CD8-positive, alpha-beta memory T cell (primary cell): ENCODE measurements at places on chromosomes 6 and 20.

- H3K4me3 ChIP-seq: no peak overlapping the region
- H3K36me3 ChIP-seq: no peaks in the 10 kb centered on the region
- no peaks in the 10 kb centered on the region for H3K27me3 ChIP-seq
- no peaks in the 10 kb centered on the region for H3K4me1 ChIP-seq
- no peak overlapping the region for H3K27ac ChIP-seq
Measured at GRCh38 chr20:4569865-4570264, 151.8 kb upstream of the PRND start.

DNA sequence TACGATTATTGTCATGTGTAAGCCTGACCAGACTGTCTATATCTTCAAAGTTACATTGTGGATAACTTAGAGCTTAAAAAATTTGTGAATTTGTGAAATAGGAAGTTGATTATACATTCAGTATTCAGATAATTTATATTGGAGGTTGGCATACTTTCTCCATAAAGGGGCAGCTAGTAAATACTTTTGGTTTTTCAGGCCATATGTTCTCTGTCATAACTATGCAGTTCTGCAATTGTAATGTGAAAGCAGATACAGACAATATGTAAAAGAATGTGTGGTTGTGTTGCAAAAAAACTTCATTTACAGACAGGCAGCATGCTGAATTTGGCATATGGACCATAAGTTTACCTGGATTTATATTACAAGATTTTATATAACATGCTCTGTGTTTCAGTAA, 29.3 kb downstream of the HSF2 start:
- no peaks in the 10 kb centered on the region for H3K4me1 ChIP-seq
- no peak overlapping the region for H3K4me3 ChIP-seq
- no peak overlapping the region for H3K27ac ChIP-seq

- no peak overlapping the region for H3K27ac ChIP-seq
- H3K36me3 ChIP-seq: no peaks in the 10 kb centered on the region
- H3K27me3 ChIP-seq: no peaks in the 10 kb centered on the region
- no peak for DNase-seq
- no peak overlapping the region for H3K4me3 ChIP-seq
- H3K4me1 ChIP-seq: no peaks in the 10 kb centered on the region
Measured at GRCh38 chr6:17762651-17763050, 55.9 kb upstream of the NUP153 start.

GRCh38 chr6:155473741-155474140, 18.1 kb upstream of the NOX3 start:
- no peak overlapping the region for H3K27ac ChIP-seq
- no peaks in the 10 kb centered on the region for H3K27me3 ChIP-seq
- no peak overlapping the region for H3K4me3 ChIP-seq
- H3K36me3 ChIP-seq: no peaks in the 10 kb centered on the region
- no peak for DNase-seq
- no peaks in the 10 kb centered on the region for H3K4me1 ChIP-seq

GRCh38 chr6:37539171-37540028, 39.7 kb upstream of the CCDC167 start:
- no peak for DNase-seq
- H3K27ac ChIP-seq: no peak overlapping the region
- H3K4me3 ChIP-seq: no peak overlapping the region

DNA sequence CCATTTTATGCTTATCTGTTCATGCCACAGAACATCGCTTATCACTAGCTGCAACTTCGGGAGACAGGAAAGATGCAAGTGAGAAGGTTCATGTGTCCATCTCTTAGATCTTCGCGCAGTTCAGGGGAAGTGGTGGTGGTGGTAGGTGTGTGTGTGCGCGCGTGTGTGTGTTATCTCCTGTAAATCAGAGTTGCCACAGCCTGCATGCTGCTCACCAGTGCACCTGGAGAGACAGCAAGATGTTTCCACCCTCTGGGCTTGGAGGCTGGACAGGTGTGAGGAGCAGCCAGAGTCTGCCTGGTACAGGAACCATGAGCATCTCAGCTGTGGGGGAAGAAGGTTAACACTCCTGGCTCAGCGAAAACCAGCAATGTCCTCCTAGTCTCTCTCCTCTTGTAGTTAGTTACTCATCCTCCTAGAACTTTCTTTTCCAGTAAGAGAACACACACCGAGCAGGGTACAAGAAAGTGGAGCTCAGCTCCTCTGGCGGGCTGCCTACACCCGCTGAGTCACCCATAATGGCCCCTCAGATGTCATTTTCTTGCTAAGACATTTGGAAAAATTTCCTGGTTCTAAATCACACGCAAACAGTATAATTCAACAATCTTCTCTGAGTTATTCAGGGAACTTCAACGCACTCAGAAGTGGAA, 5.1 kb upstream of the TUBB1 start:
- no peaks in the 10 kb centered on the region for H3K27me3 ChIP-seq
- no peak overlapping the region for H3K27ac ChIP-seq
- peaks cover 34% of the 10 kb centered on the region for H3K4me1 ChIP-seq
- no peaks in the 10 kb centered on the region for H3K36me3 ChIP-seq
- DNase-seq: peak; percentile 21

DNA sequence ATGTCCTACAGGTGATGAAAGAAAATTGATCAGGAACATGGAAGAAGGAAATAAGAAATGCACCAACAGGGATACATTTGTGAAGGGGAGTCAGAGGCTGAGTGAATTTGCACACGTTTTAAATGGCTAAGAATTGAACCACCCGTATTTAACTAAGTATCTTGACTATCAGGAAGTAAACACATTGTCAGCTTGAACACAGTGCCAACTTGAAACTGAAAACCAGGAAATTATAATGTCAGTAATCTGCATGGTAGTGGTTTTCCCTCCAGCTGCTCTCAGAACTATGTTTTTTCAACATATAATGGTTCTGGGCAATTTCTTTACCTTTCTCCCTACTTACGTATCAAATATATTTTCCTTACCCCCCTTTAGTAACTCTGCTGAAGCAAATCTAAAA, 366.5 kb upstream of the POU3F2 start:
- no peak overlapping the region for H3K27ac ChIP-seq
- H3K36me3 ChIP-seq: no peaks in the 10 kb centered on the region
- no peaks in the 10 kb centered on the region for H3K27me3 ChIP-seq
- no peaks in the 10 kb centered on the region for H3K4me1 ChIP-seq

DNA sequence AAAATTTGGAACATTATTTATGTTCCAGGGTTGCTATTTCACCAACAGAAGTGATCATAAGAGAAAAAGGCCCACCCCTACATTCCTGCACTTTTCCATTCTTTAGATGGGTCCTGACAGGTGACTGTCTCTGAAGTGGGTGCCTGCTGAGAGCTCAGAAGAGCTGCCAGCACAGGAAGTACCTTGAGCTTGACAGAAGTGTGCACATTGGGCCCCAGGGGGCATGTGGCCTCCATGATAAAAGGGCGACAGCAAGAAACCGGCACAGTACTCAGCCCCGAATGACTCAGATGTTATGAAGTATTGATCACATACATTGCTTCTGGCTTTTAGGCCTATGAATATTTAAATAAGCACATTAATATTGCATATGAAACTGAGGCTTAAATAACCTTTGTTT, 150.4 kb downstream of the PCSK2 start:
- H3K36me3 ChIP-seq: no peaks in the 10 kb centered on the region
- no peak overlapping the region for H3K4me3 ChIP-seq
- no peaks in the 10 kb centered on the region for H3K4me1 ChIP-seq
- DNase-seq: no peak
- H3K27me3 ChIP-seq: no peaks in the 10 kb centered on the region
- no peak overlapping the region for H3K27ac ChIP-seq

- H3K27ac ChIP-seq: no peak overlapping the region
- H3K27me3 ChIP-seq: no peaks in the 10 kb centered on the region
- no peak overlapping the region for H3K4me3 ChIP-seq
- H3K36me3 ChIP-seq: no peaks in the 10 kb centered on the region
- no peak for DNase-seq
Measured at GRCh38 chr6:168105813-168106632, 27.0 kb upstream of the FRMD1 start.

DNA sequence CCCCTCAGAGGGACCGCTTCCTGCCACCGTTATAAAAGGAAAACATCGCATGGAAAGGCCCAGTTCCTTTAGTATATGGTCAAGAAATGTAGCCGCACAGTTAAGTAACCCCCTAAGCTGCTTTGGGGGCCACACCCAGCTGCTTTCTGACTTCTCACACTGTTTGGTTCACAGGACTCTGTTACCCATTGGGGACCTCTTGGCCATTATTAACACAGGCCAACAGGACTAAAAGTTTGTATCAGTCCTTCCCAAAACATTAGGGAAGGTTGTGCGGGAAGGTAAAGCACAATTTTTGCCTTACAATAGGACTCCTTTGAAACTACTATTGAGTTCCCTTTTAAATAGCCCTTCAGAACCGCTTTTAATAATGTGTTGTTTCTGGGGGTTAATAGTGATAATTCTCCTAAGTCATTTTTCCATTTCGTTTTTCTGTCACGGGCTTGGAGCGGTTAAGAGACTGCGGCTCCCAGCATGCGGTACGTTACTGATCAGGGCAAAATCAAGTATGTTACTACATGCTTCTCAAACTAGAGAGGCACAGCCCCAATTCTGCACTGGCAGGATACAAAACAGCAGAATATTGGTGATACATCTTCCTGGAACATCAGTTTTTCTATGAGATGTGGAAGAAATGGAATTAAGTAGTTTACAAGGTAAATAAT, 668 bp upstream of the RPP40 start:
- peak overlapping the region; percentile 82 for H3K27ac ChIP-seq
- no peak for DNase-seq
- no peaks in the 10 kb centered on the region for H3K27me3 ChIP-seq
- H3K4me3 ChIP-seq: peak overlapping the region; percentile 88
- no peaks in the 10 kb centered on the region for H3K36me3 ChIP-seq

GRCh38 chr20:51266353-51266752, 243.4 kb upstream of the KCNG1 start:
- no peak for DNase-seq
- no peak overlapping the region for H3K27ac ChIP-seq
- H3K4me1 ChIP-seq: no peaks in the 10 kb centered on the region
- no peak overlapping the region for H3K4me3 ChIP-seq

DNA sequence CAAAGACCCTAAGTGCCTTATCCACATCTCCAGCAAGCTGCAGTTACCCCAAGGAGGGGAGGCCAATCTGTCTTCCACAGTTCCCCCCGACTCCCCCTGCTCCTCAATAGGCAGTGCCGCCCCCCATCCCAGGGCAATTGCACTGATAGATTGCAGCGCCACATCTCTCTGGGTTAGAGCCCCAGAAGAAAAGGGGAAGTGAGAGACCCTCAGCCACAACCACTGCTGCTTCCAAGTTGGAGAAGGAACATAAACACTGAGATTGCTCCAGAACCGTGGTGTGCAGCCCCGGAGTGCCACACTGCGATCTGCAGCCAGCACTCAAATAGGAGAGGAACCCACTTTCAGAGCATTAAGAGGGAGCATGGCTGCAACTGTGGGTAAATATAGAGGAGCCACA, 101.5 kb downstream of the RWDD2A start:
- no peak overlapping the region for H3K4me3 ChIP-seq
- H3K4me1 ChIP-seq: no peaks in the 10 kb centered on the region
- no peaks in the 10 kb centered on the region for H3K36me3 ChIP-seq

DNA sequence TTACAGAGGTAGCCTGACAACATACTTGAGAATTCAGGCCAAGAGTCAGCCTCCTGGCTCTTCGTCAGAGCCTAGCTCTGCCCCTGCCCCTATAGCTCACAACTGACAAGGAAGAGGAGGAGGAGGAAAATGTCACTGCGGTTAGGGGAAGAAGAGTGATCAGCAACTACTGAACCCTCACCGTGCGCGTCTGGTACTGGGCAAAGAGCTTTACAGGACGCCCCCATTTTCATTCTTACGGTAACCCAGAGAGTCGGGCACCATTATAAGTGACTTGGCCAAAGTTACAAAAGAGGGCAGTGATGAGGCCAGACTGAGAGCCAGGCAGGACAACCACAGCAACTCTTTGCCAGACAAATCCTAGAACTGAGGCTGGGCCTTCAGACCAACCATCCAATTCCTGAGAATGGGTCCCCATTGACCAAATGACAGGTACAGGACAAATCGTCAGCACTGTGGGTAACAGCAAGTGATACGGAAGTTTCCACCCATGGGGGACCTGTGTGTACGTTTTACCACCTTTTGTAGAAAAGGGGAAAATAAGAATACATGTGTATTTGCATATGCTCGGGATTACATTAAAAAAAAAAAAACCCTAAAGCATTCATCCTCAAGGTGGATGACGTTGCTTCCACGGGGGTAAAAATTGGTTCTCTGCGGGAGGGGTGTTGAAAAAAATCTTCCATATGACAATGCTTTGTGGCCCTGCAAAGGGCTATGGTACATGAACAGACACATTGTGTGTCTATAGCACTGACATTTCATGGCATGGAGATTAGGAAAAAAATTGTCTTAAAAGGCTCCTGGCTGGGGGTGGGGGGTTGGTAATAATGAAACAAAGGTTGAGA, 118.0 kb downstream of the NFATC2 start:
- peak; percentile 43 for DNase-seq
- H3K27ac ChIP-seq: peak overlapping the region; percentile 45
- H3K27me3 ChIP-seq: no peaks in the 10 kb centered on the region
- H3K4me3 ChIP-seq: no peak overlapping the region
- peaks cover 18% of the 10 kb centered on the region for H3K36me3 ChIP-seq

DNA sequence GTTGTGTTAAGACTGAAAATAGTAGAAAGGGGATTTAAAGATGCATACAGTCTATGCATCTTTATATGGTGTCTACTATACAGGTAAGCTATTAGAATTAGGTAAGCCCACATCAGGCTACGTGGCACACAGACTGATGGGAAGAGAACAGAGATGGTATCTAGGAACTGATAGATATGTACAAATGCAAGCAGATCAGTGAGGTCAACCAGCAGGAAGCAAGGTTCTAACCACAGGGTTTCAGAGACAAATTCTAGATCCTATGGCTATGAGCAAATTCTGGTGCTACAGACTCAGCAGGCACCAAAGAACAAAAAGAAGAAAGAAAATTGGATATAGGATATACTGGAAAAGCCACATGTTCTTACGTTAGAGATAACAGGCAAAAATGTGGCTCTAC, 110.6 kb downstream of the TRDN start:
- H3K27ac ChIP-seq: no peak overlapping the region
- H3K4me1 ChIP-seq: no peaks in the 10 kb centered on the region
- no peaks in the 10 kb centered on the region for H3K27me3 ChIP-seq
- no peaks in the 10 kb centered on the region for H3K36me3 ChIP-seq
- no peak for DNase-seq
